ENCODE measurements at places on chromosomes 1 and 21.

DNA sequence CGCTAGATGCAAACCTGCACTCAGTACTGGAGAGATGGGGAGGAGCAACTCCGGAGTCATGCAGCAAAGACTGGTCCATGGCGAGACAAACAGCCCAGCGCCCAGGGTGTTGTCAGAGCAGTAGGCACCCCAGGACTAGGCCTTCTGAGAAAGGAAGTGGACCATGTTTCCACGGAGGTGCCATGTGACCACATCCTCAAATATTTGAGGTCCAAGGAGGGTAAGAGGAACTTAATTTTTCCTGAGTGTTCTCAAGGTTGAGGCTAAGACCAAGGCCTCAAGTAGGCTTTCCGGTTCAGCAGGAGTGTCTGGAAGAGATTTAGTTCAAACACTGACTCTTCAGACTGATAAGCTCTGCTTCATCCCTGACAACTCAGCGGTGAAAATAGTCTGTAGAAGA is 186.2 kb downstream of the RHOU start:
- DNase-seq: no peak

GRCh38 chr1:16073490-16074119 is at the start of gene FAM131C:
Gene FAM131C (minus strand): TSS chr1:16073651. CDS start chr1:16073442, 209 bp downstream.
- no peak for DNase-seq

DNA sequence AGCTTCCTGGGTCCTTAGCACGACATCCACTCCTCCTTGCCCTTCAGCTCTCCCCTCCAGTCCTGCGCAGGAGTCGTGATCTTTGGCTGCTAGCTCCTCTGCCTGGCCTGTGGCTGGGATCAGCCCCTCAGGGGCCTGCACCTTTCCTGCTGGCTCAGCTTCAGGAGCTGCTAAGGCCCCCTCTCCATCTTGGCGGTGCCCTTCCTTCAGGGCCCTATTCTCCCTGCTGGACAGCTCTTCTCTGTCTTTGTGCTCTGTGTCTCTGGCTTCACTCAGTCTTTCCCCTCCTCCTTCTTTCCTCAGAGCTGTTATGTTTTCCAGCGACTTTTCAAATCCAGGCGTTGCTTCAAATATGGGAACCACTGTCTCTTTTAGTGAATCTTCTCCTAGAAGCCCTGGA is 59.5 kb upstream of the LRRC53 start:
- DNase-seq: no peak

DNA sequence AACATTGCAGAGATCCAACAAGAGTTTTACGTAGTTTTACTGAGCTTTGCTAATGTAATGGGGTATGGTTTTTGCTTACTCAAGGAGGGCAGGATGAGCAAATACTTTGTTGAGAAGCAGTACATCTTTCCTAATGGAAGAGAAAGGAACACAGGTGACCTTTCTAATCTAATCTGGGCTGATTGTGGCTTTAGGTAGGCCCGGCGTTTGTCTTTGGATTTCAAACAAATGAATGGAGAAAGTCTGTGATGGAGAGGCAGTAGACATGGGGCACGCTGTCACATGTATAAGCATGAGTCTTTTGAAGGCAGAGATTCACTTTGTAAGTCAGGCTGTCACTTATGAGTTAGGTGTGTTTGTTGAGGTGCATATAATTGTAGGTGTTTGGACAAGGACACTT is 1.7 kb downstream of the PLEKHM2 start:
- no peak for DNase-seq

GRCh38 chr1:8693107-8693506 is 124.3 kb downstream of the RERE start:
- DNase-seq: no peak

All from caudate nucleus (tissue), 63 donors.